ENCODE measurements at places on chromosomes 12 and 14. TPM values are rescaled to one million over a fixed set of nuclear protein-coding genes. Genes with fewer than 3 reads are reported as not detected.

Gene PLBD1
- not detected for polyA plus RNA-seq

Gene PSMA3
- 198 TPM for polyA plus RNA-seq

Gene RD3L
- 0.69 TPM for polyA plus RNA-seq

Gene ENO2
- 228 TPM for polyA plus RNA-seq

Gene AQP6
- not detected for polyA plus RNA-seq

Gene PRB2
- not detected for polyA plus RNA-seq

Gene TM9SF1
- 25.1 TPM for polyA plus RNA-seq

Gene IQSEC3
- 5.4 TPM for polyA plus RNA-seq

Gene EXOC5
- 127 TPM for polyA plus RNA-seq

Gene GSG1
- polyA plus RNA-seq: 3.2 TPM

Gene TPH2
- polyA plus RNA-seq: 0.12 TPM

Gene KRT1
- polyA plus RNA-seq: not detected

Gene EML5
- 23.6 TPM for polyA plus RNA-seq

Gene SLC38A2
- 143 TPM for polyA plus RNA-seq

Gene HPD
- not detected for polyA plus RNA-seq

Gene CCDC197
- polyA plus RNA-seq: not detected

Gene DHRS2
- 1.3 TPM for polyA plus RNA-seq

Gene KLHDC1
- 5.2 TPM for polyA plus RNA-seq
